ENCODE measurements at places on chromosomes 13 and 19.

- DNase-seq: no peak
Observed at GRCh38 chr19:10872546-10873107, 1.3 kb downstream of the CARM1 start.

GRCh38 chr19:55535173-55535964 is 1.6 kb downstream of the SBK2 start:
- no peak for DNase-seq

DNA sequence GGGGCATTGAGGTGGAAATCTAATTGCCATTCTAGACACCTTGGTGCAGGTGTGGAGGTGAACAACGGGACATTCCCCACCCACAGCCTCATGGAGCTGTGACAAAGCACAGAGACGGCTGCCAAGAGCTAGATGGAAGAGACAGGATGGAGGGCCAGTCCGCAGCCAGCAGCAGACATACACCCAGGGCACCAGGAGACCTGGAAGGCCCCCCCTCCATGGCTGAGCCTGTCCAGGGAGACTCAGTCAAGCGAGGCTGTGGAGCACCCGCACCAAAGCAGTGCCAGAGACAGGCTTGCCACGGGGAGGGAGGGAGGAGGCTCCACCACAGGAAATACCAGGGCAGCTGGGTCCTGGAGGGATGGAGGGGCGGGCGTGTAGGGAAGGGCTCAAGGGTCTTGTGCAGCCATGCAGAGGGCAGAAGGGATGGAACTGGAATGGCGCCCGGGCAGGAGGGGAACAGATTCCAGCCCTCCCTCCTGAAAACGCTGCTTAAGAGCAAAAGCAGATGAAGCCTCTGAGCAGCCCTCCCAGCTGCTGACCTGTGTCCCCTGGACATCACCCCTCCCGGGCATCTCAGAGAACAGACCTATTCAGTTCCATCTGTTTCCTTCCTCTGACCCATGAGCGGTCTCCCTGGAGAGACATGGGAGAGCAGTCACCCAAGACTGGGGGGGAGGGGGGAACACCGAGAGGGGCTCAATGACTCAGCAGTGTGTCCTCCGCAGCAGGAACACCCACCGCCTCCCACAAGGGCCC is 14.4 kb downstream of the EPS15L1 start:
- peak; percentile 61 for DNase-seq

GRCh38 chr13:109389892-109390345 is 396.5 kb downstream of the IRS2 start:
- no peak for DNase-seq

DNA sequence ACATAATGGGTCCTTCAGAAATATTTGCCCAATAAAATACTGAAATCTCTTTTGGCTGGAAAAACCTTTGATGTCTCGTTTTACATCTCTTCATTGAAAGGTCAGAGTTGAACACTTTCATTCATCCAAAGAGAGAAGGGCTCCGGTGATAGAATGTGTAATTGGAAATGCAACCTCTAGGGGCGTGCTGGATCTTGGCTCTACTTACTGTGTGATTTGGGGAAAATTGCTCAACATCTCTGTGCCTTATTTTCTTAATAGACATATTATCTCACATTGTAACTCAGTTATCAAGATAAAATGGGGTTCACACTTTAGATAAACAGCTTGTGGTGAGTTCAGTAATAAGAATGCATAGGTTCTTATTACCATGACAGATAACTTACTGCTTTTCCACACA is 1444.1 kb downstream of the SLITRK5 start:
- no peak for DNase-seq

GRCh38 chr19:41587101-41587837 is 11.3 kb downstream of the CEACAM21 start:
- DNase-seq: no peak

- DNase-seq: peak; percentile 82
Observed at GRCh38 chr19:2524840-2525723, 49.2 kb downstream of the GADD45B start.

DNA sequence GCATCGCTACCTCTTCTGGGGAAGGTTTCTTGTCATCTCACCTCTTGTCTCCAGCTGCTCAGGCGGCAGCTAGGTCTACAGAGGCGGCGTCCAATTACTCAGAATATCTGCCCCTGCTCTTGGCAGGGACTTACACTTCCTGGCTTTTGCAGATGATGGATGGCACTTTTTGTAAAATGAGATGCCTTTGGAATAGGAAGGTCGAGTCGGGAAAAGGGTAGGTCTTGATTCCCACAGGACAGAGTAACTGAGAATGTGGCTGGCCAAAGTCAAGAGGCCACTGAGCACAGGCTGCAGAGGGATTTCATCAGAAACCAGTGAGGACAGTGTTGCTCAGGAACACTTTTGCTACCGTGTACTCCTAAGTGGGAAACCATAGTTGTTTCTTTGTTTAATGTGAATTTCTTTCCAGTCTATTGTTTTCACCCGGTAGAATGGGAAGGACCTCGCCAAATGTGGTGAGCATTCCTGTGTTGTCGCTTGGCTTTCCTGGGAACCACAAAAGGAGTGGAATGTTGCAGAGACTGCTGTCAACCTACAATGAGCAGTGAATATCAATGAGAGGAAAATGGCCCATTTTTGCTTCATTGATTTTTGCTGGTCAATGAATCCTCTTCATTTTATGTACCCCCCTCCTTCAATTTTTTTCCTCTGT is 383.7 kb downstream of the HS6ST3 start:
- DNase-seq: no peak

DNA sequence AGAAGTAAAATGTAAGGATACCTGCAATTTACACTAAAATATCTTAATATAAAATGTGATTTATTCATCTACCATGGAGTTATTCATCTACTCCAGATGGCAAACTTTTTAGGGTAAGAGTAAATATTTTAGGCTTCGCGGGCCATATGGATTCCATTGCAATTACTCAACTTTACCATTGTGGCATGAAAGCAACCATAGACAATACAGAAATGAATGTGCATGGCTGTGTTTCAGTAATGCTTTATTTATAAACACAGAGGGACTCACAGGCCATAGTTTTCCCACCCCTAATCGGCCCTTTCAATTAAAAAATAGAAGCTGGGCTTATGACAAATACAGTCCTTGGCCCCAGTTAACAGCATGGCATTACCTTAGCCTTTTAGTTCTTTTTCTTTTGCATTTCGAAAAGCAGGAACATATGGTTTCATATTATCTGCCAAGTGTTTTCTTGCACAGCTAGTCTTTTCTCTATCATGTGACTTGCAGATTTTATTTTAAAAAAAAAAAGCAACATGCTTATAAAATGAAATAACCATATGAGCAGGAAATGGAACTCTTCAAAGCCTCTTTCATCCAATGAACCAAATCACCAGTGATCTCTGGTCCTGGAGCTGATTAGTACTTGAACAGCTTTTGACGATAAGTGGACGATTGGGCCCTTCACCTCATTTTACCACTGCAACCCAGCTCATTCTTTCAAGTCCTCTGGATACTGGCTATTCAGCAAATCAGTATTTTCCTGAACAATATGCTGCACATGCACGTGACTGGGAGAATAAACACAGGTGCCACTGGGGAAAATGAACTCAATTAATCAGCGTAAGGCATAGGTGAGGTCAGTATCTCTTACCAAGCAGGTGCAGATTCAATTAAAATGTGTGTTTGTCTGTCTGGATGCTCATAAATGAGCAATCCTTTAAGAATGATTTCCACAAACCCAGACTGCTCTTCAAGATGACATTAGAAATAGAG is 63.9 kb downstream of the LHFPL6 start:
- DNase-seq: no peak
